ENCODE measurements at places on chromosomes 2 and 18. TPM values are rescaled to one million over a fixed set of nuclear protein-coding genes. Genes with fewer than 3 reads are reported as not detected.

- no peak for DNase-seq
These were observed 113.7 kb downstream of the BCL2 start for GRCh38 chr18:63205791-63206252.

DNA sequence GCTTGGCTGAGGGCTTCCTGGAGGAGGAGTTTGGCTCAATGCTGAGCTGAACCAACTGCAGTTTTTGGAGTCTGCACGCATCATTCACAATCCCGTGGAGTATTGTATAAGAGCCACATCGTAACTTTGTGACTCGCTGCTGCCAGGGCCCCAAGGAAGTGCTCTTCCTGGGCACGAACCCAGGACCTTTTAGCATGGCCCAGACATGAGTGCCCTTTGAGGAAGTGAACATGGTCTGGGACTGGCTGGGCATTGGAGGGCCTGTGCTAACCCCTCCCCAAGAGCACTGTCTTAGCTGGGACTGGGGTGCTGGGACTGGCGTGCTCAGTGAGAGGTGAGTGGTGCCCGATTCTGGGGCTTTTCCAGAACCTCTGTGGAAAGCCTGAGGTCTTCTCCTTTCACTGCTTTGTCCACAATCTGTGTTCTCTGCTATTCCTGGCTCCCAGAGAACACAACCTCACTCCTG lies 88.6 kb downstream of the LIPG start:
- no peak for DNase-seq

- no peak for DNase-seq
These were observed 46.5 kb upstream of the SESTD1 start for GRCh38 chr2:179311101-179311500.

GRCh38 chr18:55334875-55335274 lies 253.1 kb downstream of the TCF4 start:
- DNase-seq = no peak

GRCh38 chr18:490024-490366 lies 10.5 kb downstream of the COLEC12 start:
- no peak for DNase-seq

DNA sequence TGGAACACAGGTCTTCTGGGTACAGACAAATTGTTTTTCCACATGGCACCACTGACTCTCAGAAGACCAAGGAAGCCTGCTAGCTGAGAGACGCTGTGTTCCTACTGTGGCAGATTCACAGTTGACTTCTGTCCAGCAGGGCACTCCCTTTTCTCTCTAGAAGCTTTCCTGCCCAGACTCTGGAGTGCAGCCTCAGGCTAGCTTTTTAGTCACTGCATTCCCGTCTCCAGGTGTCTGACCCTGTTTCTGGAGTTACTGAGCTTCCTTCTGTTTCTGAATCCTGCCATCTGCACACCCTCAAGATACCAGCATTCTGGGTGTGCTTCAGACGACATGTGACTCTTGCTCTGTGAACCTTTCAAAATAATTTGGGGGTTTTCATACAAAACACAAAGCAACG lies 125.1 kb downstream of the TMEM200C start:
- DNase-seq = no peak

The SLC4A5 gene
- 6.7 TPM for total RNA-seq

The DYNAP gene
- not detected for total RNA-seq

The BMP10 gene
- not detected for total RNA-seq

- no peak for DNase-seq
These were observed 56.6 kb downstream of the EPG5 start for GRCh38 chr18:45910405-45911023.

DNA sequence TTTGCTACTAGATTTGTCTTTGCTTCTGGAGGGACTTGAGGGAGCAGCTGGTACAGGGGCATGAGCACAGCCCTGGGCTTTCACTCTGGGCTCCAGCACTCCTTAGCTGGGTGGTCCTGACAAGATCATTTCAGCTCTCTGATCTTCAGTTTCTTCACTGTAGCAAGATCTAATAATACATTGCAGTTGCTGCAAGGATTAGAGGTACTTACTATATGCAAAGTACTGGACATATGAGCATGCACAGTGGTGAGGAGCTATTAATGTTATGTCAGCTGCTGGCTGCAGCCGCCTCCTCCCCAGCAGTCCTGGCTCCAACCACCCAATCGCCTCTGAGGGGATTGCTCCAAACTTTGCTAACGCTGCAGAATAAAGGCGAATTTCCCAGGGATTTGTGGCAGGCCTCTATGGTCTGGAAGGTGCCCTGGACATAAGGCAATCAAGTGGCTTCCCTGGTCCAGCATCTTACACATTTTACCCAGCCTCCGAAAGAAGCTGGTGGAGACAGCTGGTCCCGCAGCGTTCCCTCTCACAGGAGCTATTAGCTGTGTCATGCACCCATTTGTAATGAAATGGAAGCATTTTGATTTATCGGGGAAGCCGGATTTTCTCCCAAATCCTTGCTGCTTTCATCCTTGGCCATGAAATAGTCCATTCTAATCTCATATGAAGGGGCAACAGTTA lies 96.7 kb downstream of the RHOB start:
- no peak for DNase-seq

The C2orf80 gene
- not detected for total RNA-seq
